Naive thymus-derived CD8-positive, alpha-beta T cell (primary cell): ENCODE measurements at places on chromosomes 1 and 21.
A peak's percentile ranks its signal among the peaks of the same experiment; 100 is the strongest.

DNA sequence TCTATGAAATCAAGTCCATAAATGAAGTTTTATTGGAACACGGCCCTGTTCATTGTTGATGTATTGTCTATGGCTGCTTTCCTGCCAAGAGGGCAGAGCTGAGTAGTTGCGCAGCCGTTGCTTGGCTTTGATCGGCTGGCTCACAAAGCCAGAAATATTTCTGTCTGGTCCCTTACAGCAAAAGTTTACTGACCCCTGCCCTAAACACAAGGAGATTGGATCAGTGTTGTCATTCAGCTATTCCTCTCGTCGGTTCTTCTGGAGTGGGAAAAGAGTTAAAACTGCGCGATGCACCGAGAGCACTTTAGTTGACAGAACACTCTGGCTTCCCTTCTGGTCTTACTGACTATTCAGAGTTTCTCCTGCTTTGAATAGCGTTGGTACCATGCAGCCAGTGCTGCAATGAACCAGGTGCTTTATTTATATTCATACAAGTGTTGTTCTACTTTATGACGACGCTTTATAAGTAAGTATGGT lies 868 bp downstream of the ZBTB40 start:
- peak; percentile 29 for DNase-seq

DNA sequence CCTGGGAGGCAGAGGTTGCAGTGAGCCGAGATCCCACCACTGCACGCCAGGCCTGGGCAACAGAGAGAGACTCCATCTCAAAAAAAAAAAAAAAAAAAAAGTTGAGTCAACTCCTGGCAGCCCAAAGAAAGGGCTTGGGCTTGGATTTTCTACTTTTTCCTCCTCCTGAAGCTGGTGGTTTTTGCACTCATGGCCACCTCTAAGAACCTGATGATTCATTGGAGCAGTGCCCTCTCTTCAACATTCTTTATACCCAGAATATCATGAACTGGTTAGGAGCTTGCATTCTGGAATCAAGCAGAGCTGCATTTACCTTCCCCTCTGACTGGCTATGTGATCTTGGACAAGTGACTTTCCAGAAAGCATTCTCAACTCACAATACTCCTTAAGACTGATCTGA lies 3.5 kb upstream of the ACTA1 start:
- DNase-seq = no peak

GRCh38 chr1:20429296-20429695 lies 56.7 kb downstream of the CAMK2N1 start:
- DNase-seq = no peak

DNA sequence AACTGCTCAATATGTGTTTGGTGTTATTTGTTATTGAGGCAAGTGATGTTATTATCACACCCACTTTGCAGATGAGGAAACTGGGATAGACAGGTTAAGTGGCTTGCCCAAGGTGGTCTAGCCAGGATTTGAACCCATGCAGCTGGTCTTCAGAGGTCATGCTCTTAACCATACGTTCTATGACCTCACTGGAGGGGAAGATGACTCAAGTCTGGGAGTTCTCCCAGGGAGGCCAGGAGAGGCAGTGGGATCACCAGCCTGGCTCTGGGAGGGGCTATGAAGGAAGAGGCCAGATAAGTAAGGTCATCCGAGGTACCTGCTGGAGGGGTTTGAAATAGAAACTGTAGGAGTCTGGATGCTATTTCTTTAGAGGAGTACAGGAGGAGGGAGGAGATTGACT lies 95.3 kb downstream of the NAV1 start:
- no peak for DNase-seq

GRCh38 chr1:2174348-2175054 lies 20.1 kb downstream of the FAAP20 start:
- DNase-seq = no peak

DNA sequence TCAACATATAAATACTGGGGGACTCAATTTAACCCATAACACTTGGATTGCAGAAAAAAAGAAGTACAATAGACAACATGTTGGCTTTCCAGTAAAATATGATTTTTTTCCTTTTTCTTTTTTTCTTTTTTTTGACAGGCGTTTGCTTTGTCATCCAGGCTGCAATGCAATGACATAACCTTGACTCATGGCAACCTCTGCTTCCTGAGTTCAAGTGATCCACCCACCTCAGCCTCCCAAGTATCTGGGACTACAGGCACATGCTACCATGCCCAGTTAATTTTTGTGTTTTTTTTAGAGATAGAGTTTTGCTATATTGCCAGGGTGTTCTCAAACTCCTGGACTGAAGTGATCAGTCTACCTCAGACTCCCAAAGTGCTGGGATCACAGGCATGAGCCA lies 1512.0 kb upstream of the PRMT6 start:
- no peak for DNase-seq

- no peak for DNase-seq
These were observed 2.2 kb upstream of the UBXN10 start for GRCh38 chr1:20183616-20184271.

DNA sequence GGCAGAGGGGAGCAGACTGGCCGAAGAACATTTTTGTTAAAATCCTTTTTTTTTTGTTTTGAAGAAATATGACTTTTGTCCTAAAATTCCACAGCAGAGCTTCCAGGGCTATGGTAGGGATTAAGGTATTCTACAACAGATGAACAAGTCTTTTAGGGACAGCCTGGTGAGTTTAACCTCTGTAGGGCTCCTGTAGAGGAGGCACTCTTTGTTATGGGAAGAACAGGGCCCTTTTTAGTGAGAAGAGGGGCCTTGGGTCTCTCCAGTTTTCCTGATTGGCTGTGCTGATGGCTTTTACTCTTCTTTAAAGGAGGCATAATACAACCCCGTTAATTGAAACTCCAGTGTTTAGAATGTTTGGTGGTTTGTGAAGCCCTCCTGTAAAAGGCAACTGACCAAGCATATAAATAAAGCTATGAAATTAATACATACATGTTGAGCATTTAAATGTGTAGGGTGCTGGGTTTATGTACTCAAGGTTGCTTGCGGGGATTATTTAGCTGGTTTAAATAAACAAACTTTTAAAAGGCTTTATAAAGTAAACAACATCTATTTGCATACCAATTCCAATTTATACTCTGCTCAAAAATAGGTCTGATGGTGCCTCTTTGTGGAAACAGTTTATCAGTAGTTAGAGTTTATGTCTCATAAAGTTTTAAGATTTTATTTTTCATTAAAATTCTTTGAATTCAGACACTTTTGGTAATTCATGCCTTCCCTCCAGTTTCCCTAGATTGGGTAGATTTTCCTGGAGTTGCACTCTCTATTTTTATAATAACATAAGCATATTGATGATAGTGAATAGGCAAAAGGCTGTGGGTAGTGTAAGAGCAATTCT lies 46.5 kb downstream of the PBX1 start:
- no peak for DNase-seq

GRCh38 chr1:31529999-31530684 lies 46.2 kb upstream of the TINAGL1 start:
- no peak for DNase-seq

- no peak for DNase-seq
These were observed 52.1 kb downstream of the CD34 start for GRCh38 chr1:207858806-207859205.

GRCh38 chr1:95095833-95096217 lies 21.3 kb upstream of the TLCD4 start:
- DNase-seq = no peak

DNA sequence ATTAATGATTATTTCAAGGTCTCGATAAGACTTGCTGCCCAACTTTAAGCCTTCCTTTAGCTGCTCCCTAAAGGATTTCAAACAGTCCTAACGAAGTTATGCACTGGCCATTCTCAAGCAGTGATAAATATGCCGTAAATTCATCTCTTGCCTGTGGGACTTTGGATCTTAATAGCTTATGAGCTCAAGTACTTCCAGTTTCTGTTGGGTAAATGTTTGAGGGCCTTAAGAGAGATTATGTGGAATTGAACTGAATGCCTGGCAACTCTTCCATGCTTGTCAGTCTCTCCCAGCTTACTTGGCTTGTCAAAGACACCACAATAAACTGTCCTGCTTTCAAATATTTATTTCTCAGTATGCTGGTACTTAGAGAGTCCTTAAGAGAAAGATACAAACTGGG lies 3.5 kb upstream of the OR10J4 start:
- no peak for DNase-seq

GRCh38 chr1:161382214-161383019 lies 14.7 kb upstream of the CFAP126 start:
- no peak for DNase-seq

DNA sequence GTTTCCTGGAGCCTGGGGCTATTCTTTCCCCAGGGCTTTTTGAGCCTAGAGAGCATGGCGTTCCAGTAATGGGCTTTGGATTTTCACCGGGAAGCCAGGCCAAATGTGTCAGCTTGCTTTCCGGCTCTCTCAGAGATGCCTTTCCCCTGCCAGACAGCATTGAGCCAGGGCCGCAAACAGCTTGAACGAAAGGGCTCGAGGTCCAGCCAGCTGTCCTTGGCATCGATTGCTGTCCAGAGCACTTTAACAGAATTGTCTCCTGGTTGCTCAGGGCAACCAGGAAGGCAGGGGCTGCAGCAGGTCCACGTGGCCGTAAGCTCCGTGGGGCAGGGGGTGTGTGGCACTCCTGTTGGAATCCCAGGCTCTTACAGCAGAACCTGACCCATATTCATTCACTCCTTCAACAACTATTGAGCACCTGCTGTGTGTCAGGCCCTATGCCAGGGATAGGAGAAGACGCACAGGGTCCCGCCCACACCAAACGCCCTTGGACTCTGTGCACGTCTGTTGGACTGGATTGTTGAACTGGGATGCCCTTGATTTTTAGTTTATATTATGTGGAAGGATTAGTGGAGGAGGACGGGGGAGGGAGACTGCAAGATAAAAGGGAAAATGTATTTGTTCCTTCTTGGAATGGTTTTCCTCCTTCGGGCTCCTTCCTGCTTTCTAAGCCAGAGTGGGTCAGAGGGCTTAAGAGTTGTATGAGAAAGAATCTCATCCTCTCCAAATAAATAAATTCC lies 38.7 kb upstream of the EFHD2 start:
- no peak for DNase-seq

- no peak for DNase-seq
These were observed 3.0 kb downstream of the DUSP23 start for GRCh38 chr1:159783724-159784123.

DNA sequence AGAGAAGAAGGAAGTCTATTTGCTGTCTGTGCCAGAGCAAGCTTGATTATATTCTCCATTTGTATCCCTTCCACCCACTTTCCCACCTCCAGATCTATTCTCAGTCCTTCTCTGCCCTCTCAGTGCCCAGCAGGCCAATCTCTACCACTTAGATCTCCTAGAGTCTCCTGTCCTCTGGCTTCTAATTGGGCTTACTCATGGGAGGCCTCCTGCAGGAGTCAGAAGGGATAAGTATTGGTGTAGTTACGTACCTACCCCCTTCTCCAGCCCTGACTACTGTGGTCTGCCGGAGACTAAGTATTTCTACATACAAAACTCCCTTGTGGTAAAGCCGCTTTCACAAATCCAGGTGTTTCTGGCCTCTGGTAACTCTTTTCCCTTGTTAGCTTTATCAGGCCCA lies 221.2 kb downstream of the PTGER3 start:
- no peak for DNase-seq

DNA sequence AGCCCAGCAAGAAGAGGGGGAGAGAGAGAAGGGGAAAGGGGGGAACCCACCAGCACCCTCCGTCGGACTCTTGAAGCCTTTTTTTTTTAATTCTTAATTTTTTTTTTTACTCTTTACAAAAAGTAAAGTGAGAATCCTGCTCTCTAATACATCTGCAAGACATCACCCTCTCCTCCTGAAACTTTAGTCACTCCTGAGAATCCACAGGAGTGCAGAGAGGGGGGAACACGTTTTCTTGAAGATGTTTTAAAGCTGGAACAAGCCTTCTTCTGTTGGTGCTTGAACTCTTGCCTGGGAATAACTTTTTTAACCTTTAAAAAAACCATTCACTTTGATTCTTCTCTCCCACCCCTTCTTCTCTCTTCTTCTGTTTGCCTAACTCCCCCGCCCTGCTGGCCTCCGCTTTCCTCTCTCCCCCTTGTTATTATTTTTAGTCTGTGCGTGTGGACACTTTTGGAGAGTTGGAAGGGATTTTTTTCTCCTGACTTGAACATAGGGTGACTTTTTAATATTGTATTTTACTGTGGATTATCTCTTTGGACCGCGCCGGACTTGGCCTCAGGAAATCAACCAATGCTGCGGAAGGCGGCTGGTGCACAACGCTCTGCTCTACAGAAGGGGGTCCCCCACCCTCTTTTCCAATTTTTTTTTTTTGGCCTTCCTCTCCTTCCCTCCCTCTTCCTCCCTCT lies 383 bp upstream of the PRRX1 start:
- no peak for DNase-seq

GRCh38 chr1:97738270-97738669 lies 182.6 kb downstream of the DPYD start:
- DNase-seq = no peak

DNA sequence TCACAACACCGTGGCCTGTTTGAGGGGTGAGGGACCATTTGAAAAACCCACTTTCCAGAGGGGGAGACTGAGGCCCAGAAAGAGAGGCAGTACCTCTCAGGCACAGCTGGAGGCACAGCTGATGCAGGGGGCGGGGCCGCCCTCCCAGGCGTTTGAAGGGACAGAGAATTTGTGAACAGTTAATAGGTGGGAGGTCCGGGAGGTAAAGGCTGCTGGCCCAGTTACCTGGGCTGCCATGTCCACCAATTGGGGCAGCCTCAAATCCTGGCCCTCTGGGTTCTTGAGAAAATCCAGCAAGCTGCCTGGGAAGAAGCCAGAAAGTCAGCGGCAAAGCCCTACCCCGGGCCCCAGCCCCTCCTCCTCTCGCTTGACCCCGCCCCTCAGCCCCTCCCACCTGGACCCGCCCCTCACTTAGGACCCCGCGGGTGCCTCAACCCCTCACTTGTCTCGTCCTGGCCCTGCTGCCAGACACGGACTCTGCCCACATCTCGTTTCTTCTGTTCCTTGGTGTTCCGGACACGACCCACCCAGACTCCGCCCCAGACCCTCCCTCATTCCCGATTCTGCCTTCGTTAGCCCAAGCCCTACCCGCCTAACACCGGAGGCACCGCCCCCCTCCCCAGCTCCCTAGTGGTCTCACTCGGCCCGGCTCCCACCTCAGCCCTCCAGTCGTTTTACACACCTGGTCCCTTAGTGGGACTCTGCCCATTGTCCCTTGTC lies 10.8 kb upstream of the AHDC1 start:
- DNase-seq = no peak

DNA sequence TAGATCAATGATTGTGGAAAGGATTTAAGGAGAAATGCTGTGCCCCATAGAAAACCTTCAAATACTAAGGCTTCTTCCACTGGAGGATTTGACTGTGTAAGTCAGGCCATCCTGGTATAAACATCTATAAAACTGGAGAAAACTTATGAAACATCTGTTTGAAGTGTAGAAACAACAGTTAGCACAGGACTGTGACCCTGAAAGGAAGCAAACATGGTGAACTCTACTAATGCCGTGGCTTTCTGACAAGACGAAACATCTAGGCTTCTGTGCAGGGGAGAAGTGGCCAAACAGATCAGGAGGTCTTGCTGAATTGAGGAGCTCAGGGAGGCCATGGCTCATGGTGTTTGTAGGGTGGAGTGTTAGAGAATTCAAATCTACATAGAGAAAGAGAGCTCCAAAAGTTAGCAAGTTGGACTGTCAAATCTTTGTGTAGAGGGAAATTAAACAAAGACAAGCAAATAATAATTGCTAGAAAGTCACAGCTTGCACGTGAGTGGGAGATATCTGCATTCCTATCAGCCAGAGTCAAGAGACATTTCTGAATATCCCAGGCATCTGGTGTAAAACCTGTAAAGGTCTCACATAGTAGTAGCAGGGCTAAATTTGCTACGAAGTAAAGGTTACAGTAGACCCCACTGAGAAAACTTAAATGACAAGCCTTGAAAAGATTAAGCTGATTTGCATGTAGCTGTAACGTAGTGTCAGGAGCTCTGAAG lies 566.8 kb upstream of the B3GALT2 start:
- DNase-seq = no peak

GRCh38 chr1:66292944-66293343 lies 241.0 kb upstream of the SGIP1 start:
- DNase-seq = no peak
